Activated T-helper 17 cell treated with anti-CD3 and anti-CD28 coated beads, Interleukin-2, amount 50 U/mL, for 72 hours (primary cell): ENCODE measurements at places on chromosomes 7 and 10.

DNA sequence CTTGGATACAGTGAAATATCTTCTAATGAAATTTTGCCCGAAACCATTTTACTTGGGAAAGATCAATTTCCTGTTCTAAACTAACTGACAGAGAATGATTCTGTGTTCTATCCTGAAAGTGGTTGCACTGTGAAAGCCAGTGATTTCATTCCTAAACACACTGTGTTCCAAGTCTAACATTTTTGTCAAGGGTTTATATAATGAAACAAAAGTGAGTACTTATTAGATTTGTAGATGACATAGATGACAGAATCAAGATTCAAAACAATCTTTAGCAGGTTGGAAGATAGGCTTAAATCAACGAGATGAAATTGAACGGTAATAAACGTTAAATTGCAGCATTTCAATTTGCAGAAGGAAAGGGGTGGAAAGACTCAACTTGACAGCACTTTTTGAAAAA is 13.3 kb downstream of the KAT6B start:
- ATAC-seq: no peak

GRCh38 chr10:13376746-13377145 is 28.7 kb upstream of the SEPHS1 start:
- ATAC-seq: no peak

GRCh38 chr7:86965727-86966120 is 93.7 kb downstream of the ELAPOR2 start:
- ATAC-seq: no peak

DNA sequence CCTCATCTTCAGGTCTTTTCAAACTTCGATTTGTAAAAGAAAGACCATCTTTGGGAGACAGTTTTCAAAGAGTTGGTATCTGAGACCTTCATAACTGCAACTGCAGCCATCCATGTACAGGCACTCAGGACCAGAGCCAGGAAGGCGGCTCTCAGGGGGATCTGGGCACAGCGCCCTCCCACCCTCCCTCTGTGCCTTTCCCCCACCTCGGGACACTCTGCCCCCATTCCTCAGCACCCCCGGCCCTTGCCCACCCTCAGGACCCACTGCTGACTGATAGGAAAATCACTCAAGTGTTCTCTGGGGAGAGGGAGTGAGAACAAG is 143.6 kb downstream of the CUBN start:
- no peak for ATAC-seq

- no peak for ATAC-seq
Observed at GRCh38 chr10:527416-527815, 162.1 kb downstream of the DIP2C start.

GRCh38 chr10:105785721-105786120 is 1144.6 kb downstream of the SORCS3 start:
- no peak for ATAC-seq

DNA sequence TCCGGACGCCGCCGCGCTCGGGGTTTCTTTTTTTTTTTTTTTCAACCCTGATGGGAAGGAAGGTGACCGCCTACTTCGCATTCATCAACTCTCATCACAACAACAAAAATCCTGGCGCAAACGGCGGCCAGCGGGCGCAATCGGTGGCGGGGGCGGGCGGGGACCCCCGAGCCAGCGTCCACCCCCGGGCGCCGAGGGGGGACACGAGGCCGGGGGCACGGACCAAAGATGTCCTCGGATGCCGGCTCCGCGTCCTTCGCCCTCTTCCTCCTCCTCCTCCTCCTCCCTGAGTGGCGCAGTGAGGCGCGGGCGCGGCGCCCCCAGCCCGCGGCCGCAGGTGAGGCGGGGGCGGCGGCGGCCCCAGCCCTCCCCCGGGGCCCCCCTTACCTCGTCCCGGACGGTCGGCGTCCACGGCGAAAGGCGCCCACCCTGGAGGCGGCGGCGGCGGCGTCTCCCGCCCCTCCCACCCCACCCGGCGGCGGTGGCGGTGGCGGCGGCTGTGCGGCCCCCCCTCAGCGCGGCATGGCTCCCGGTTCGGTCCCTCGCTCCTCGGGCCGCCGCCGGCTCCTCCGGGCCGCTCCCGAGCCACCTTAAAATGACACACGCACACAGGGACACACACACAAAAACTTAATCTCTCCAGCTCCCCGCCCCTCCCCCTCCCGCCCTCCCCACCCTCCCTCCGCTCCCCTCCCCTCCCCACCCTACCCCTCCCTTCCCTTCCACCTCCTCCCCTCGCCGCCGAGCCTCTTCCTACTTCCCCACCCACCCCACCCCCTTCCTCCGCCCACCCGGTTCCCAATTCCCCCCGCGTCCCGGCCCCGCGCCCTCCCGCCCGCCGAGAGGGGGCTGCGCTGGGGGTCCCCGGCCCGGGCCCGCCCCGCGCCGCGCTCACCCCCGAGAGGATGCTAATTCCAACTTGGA is at the start of gene CTBP2:
Gene CTBP2, minus strand, starts transcription at position 632 of the 924 bp plus-strand sequence.
- no peak for ATAC-seq

DNA sequence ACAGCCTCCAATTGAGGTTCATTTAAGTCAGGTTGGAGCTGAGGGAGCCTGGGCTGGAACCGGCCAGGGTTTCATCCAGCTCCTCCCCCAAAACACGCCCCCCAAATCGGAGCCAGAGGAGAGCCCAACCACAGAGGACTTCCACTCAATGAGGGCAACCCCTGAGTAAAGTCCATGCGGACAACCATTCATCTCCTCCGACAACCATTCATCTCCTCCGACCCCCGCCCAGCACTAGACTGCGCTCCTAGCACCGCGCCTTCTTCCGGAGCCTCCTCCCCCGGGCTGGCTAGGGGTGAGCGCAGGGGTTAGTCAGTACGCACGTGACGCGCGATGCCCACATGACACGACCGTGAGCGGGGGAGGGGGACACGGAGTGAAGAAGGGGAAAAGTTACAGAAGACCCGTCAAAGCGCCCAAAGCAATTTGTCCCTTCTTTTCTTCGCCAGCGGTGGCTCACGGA is 1.4 kb downstream of the MAGI2 start:
- no peak for ATAC-seq

- no peak for ATAC-seq
Observed at GRCh38 chr7:7585241-7585928, 18.7 kb downstream of the MIOS start.

DNA sequence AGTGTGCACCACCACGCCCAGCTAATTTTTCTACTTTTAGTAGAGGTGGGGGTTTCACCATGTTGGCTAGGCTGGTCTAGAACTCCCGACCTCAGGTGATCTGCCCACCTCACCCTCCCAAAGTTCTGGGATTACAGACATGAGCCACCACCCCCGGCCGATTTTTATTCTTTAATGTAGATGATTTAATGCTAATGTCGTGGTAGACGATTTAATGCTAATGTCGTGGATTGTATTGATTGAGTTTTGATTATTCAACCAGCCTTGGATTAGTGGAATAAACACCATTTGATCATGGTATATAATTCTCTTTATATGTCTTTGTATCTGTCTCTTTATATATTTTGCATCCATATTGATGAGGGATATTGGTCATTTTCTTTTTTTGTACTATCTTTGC is 52.6 kb downstream of the OGDH start:
- no peak for ATAC-seq

DNA sequence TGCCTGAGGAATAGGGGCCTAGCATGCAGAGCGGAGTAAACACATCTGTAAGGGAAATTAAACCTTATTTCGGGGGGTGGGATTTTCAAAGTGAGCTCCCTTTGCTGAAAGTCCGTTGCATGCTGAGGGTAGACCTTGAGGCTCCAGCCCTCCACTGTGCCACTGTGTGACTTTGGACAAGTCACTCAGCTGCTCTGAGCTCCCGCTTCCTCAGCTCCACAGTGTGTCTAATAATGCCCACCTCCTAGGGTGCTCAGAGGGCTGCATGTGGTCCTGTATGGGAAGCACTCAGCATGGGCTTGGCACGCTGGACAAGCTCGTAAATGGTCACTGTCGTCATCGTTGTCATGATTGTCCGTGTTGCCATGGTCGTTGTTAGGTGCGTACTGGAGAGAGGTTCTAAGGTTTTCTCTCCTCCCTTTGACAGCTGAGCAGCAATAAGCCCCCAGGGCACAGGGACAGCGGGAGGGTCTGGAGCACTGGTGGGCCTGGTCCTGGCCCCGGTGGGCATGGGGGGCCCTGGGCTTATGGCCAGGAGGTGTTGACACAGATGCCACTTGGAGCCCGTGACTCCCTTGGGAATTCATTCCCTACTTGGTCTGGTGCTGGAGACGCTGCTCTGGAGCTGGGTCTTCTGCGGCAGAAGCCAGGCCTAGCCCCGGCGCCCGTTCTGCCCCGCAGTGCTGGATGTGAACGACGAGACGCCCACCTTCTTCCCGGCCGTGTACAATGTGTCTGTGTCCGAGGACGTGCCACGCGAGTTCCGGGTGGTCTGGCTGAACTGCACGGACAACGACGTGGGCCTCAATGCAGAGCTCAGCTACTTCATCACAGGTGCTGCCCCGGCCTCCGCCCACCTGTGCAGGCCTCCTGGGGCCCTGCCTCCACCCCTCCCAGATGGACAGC is 13.1 kb downstream of the C10orf105 start:
- ATAC-seq: no peak

- no peak for ATAC-seq
Observed at GRCh38 chr7:86653919-86654659, 10.4 kb downstream of the GRM3 start.

GRCh38 chr7:35700865-35701264 is 5.9 kb upstream of the HERPUD2 start:
- ATAC-seq: no peak

DNA sequence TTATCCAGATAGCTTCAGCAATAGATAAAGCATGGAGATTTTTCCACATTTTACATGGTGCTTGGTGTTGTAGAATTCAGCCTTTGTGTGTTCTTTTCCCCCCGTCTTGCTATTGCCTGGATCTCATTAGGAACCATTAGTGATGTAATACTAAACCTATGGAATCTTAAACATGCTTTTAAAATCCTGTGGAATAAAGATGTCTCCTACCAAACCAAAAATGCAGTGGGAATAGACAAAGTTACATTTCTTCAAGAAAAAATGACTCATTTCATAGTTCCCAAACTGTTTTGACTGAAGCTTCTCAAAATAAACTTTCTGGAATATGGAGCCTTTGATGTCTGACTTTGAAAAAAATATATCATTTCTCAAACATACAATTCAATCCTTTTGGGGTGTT is 44.0 kb downstream of the CALD1 start:
- no peak for ATAC-seq

DNA sequence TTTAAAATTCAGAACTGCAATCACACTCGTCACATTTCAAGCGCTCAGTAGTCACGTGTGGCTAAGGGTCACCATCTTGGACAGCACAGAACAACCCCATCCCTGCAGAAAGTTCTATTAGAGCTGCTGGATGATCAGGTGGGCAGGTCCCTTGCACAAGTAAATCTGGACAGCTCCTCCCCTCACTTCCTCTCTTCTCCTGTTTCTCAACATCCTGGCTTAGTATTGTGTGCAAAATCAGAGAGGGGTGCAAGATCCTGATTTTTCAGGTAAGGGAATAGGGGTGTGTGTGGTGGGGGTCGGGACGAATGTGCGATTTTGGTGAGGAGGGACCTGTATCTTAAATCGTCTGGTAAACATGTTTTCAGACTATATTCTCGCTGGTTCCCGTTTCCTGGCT is at the start of gene GIMAP4:
Gene GIMAP4, plus strand, starts transcription at position 222 of the 400 bp plus-strand sequence. CDS start 2,512 bp downstream, outside the sequence.
- peak; percentile 69 for ATAC-seq

DNA sequence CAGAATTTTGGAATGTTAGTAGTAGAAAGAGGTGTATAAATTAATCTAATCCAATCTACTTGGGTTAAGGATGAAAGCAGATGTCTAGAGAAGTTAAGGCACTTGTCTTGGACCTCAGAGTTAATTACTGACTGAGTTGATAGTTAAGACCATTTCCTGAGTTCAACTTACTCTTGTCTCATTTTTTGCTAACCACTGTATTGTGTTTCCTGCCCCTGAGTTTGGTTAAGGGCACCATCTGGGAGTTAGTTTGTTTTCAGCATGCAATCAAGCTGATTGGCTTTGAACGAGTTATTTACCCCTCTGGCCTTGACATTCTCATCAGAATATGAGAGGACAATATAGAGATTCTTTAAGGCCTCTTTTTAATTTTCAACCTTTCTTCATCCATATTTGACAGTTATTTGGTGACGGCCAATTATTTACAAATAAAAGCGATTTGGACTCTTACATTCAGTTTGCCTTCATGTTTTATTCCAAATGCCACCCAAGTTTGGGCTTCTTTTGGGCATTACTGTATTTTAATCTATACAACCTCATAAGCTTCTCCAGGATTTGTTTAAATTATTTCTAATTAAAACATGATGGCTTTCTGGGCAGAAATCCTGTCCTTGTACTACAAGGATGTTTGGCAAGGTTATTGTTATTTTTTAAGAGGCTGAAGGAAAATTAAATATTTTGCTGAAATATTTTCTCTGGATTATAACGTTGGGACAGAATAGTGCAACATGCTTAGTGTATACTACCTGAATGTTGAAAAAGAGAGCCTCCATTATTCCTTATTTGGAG is 225.0 kb downstream of the CACNB2 start:
- ATAC-seq: no peak

DNA sequence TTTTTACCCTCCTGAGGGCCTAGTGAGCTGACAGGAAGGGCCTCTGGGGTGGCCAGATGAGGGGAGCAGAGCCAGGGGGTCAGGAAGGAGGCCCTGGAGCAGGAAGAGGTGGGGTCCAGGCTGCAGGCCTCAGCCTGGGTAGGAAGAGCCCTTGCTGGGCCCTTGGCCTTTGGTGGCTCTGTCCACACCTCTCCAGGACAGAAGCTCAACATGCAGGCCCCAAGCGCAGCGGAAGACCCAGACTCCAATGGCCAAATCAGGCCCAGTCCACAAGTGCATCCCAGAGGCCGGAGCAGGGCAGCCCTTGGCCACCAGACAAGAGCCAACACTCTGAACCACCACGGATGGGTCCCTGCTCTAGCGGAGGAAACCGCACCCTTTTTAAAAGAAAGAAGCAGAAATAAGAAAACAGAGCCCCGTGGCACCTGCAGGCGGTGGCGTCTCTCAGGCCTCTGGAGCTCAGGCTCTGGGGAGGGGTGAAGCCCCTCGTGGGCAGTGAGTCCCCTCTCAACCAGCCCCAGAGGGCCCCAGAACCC is 52.8 kb downstream of the FOXL3 start:
- no peak for ATAC-seq

GRCh38 chr10:836782-837181 is 94.7 kb downstream of the LARP4B start:
- ATAC-seq: no peak

GRCh38 chr10:113477451-113477850 is 75.4 kb upstream of the HABP2 start:
- ATAC-seq: no peak

GRCh38 chr10:129021594-129022304 is 445.3 kb upstream of the MGMT start:
- no peak for ATAC-seq

GRCh38 chr10:77981281-77981680 is 48.0 kb downstream of the POLR3A start:
- ATAC-seq: no peak

- ATAC-seq: no peak
Observed at GRCh38 chr10:90998733-90999511, 78.0 kb upstream of the ANKRD1 start.

DNA sequence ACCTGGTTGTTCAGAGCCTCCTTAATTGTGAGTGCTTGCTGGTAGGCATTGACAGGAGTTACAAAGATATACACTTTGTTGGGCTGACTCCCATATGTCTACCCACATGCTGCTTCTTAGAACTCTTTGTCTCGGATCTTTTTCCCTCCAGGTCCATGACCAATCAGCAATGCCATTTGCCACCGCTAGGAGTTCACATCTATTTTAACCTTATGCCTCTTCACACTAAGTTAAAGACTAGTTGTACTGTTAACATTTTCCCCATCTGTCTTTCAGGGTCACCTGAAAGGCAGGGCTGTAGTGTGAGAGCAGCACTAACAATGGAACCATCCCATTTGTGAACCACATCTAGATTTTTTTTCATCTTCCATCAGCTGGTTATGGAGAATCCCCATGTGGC is 226.7 kb upstream of the NPY start:
- ATAC-seq: no peak
